ENCODE measurements at places on chromosomes 5 and 9. TPM values are rescaled to one million over a fixed set of nuclear protein-coding genes. Genes with fewer than 3 reads are reported as not detected.

DNA sequence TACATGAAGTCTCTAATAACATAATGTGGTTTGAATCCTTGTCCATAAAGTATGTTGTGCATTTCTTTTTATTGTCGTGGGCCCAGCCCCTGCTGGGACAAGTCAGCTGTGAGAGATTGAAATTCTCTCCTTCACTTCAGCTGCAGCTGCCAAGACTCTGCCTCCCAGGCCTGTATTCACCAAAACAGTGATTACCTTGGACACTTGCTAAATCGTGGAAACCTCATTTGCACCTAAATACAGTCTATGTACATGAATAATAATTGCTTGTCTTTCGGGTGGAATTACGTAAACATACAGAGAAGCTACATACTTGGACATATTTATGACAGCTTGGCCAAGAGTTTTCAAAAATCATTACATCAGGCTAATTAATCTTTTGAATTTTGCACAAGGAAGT is 898.5 kb upstream of the SEMA6A start:
- DNase-seq = no peak

DNA sequence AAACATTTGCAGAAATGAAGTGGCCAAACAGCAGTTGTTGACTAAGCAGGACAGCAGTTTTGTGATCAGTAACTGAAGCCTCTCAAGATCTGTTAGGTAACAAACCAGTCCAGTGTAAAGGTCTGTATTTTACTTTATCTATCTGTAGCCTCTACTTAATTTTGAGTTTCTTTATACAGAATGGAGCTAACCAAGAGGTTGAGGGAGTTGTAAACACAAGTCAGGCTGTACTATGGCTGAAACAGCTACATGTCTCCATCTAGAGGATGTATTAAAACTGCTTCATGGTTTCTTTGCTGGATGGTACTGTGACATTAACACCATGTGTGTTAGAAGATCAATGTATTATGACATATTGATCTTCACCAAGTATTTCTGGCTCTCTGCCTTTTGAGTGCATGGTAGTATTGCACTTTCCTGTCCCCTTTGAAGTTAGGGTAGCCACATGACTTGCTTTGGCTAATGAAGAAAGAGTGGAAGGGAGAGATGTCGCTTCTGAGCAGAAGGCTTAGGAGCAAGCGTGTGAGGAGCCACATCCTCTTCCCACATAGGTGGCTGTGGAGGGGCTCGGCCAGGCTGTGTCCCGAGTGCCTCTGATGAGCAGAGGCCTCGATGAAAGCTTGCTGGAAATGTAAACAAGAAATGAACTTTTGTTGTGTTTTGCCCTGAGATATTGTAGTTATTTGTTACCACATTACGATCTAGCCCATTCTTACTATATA is 105.6 kb upstream of the PCA3 start:
- DNase-seq = no peak

DNA sequence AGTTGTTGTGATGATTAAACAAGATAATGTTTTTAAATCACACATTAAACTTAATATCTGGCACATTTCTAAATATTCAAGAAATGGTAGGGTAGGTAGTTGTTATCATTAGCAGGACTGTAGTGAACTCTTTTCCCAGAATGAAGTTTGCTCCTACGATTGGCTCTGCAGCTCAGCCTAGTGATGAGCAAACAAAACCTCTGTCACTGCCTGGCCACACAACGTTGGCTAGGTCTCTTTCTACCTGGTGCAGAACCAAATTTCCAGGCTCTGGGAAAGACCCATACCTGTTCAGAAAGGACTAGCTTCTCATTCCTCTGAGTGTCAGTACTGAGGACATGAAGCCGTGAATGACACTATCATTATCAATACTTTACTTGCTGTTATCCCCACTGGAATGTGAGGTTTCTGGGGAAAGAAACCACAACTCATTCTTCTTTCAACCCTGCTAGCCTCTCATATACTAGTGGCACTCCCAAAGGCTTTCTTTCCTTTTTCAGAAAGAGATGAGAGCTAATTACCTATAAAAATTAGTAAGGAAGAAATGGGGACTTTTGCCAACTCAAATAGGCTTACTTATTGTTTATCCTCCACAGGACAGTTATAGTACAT is 219.3 kb upstream of the TRIM32 start:
- DNase-seq = no peak

The SLIT3 gene
- total RNA-seq = 70.0 TPM

The TENT4A gene
- total RNA-seq = 19.9 TPM
